ENCODE measurements at places on chromosomes 2 and 18.

GRCh38 chr18:34957119-34957863 is 83.9 kb upstream of the MAPRE2 start:
- no peak for DNase-seq

- no peak for DNase-seq
Observed at GRCh38 chr2:193808877-193809276, 1614.1 kb upstream of the TMEFF2 start.

DNA sequence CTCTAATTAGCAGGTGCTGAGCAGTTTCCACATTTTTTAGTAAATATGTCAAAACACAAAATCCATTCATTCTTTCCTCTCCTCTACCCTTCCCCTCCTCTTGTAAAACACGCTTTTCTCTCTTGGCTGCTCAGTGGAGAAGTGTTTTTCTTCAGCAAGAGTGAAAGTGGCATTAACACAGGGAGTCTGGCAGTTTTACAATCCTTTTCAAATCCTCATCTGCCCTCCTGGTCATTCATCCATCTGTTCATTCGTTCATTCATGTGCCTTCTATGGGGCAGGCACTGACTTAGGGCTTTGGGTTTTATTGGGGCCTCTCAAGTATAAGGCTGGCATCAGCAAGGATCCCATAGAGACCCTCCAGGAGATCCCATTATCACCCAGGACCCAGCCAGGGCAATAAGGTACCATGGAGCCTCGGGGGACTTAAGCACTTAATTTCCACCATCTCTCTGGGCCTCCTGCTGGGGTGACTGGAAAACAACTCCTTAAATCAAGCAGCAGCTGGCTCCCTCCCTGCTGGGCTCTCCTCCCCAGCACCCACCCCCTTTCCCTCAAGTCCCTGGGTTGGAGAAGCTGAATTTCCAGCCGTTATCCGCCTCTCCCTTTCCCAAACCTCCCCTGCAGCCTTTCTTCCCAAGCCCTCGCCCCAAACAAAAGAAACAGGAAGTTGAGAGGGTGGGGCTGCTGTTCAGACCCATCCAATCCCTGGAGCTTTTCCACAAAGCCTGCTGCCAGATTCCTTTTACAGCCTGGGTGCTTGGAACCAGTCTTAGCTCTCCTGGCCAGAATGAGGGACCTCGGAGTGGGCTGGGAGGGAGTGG is 32.6 kb downstream of the MARCHF4 start:
- no peak for DNase-seq

DNA sequence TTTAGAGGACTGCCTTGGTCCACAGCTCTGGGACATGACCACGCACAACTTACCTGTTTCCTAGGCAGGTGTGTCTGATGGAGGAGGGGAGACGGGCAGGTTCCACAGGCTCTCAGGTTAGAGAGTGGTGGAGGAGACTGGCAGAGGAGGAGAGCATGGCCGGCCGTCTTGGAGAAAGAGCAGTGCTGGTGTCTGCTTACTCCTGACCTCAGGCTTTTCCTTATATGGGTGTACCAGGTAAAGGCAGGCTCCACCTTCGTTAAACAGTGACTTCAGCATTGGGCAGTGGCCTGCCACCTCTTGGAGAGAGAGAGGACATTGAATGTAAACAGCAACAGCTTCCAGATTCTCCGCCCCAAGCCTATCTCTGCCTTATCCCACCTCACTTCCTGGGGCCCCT is at the start of gene CAPN13:
Gene CAPN13, minus strand, starts transcription at position 198 of the 400 bp plus-strand sequence. CDS start 20,121 bp downstream, outside the sequence.
- no peak for DNase-seq

DNA sequence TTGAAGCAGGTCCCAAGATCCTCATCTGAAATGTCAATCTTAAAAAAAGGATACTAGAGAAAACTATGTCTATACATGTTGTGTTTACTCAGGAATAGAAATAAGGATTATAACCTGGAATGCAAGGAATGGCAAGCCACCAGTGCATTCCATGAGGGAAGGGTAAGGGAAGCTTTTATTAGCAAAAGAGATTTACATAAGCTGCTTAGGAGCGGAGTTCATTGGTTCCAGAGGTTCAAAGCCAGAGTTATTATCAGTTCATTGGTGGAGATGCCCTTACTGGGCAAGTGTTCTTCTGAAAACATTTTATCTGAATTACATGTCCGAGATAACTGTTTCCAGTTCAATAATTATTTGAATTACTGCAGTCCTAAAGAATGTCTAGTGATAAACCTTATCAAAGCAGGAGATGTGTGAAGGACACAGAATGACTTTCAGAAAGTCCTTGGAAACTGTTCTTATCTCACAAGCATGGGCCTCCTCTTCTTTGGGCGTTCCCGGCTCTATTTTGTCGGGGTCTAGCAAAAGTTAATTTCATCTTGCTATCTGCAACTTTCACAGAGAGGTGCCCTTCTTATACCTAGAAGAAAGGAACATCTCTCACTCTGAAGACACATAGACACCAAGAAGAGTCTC is 23.5 kb downstream of the COMMD1 start:
- no peak for DNase-seq

DNA sequence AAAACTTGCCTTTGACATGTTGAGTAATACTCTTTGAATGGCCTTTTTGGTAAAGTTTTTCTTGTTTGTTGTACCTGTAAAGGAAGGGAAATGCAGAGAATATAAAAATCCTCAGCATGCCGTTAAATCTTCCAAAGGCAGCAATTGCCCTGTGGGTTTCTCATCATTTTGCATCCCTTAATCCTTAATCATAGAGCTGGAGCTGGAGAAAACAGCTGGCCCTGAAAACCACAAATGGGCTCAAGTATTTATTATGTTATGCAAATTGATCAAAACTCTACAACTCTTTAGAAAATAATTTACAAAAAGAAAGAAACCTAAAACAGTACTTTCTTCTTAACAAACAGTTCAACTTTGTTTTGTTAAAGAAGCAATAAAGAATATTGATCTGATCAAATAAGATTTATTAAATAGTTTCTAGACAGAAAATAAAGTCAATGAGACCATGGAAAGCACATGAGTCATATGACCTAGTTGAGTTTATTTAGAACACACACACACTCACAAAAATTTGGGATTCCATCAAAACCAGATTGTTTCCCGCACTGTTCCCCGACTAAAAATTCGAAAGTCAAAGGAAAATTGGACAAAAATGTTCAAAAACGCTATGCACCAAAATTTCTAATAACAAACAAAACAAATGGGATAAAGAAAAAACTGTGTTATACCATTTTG is 309.0 kb downstream of the GULP1 start:
- no peak for DNase-seq

- no peak for DNase-seq
Observed at GRCh38 chr18:63831080-63831788, 56.0 kb downstream of the SERPINB7 start.

DNA sequence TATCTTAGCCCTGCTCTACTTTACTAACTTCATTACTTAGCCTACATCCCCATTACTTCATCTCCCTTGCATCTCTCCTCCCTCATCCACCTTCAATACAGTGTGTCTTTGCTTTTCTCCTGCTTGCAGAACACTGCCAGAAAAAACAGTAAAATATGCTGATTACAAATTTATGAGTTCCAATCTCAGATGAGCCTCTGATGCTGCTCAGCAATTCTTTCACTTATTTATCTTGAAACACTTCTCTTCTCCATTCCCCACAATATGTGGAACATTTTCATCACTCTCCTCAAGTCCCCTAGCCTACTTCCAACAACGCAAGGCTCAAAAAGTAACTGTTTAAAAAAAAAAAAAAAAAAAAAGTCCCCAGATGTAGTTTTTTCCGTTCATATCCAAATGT is 7.1 kb downstream of the VPS54 start:
- DNase-seq, result no peak

DNA sequence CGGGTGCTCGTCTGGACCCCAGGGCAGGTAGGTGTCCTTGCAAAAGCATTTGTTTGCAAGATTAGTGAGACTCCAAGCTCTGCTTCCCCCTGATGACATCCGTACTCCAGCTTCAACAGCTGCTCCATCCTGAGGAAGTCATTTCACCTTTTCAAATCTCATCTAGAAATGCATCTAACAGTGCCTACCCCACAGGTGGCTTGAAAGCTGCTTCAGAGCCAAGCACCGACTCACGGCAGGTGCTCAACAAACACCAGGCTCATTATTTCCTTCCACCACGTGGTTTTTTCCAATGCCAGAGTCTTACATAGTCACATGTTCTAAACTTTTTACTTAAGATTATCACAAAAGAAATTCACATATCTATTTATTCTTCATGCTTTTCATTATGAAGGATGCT is 31.9 kb downstream of the CNGA3 start:
- DNase-seq, result no peak

DNA sequence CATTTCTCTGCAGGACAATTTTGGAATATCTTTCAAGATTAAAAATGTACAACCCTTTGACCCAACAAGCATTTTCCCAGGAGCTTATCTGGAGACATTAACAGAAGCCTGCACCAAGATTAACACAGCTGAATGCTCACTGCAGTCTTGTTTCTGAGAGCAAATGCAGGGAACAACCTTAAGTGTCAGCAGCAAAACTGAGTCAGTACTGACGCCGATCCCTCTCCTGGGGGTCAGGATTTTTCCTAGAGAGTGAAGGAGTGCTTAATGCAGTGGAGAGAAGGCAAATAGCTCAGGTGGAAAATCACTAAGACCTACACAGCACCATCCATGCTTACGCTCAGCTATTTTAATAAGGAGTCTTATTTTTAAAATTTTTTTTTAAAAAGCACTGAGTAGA is 42.8 kb upstream of the SGPP2 start:
- no peak for DNase-seq

- no peak for DNase-seq
Observed at GRCh38 chr2:210376694-210377093, 61.7 kb upstream of the MYL1 start.

- no peak for DNase-seq
Observed at GRCh38 chr2:182977463-182977862, 60.8 kb downstream of the NCKAP1 start.

DNA sequence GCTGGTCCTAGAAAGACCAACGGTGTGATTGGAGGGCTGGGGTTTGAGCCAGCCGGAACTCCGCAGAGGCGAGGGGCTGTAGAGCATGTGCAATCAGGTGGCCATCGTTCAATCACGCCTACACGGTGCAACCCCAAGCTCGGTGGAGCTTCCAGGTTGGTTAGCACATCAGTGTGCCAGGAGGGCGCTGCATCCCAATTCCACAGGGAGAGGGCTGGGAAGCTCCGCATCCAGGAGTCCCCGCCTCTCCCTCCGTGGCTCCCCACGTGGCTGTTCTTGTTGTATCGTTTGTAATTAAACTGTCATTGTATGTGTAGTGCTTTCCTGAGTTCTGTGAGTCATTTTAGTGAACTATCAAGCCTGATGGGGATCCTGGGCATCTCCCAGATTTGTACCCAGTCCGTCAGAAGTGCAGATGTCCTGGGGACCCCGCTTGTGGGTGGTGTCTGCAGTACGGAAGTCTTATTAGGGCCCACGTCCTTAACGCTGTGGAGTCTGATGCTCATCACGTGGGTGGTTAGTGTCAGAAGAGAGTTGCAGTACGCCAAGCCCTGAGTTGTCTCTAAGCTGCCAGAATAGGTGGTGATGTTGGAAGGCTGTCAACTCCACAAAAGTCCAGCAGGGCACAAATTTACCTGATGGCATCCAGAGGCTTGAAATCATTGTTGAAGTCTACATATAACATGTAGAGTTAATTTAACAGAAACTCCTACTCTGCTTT is 20.6 kb upstream of the AMMECR1L start:
- DNase-seq, result no peak
